ENCODE measurements at places on chromosomes 11 and 22. TPM values are rescaled to one million over a fixed set of nuclear protein-coding genes. Genes with fewer than 3 reads are reported as not detected.
A peak's percentile ranks its signal among the peaks of the same experiment; 100 is the strongest.

Gene TMPRSS4
- total RNA-seq, result 50.0 TPM

DNA sequence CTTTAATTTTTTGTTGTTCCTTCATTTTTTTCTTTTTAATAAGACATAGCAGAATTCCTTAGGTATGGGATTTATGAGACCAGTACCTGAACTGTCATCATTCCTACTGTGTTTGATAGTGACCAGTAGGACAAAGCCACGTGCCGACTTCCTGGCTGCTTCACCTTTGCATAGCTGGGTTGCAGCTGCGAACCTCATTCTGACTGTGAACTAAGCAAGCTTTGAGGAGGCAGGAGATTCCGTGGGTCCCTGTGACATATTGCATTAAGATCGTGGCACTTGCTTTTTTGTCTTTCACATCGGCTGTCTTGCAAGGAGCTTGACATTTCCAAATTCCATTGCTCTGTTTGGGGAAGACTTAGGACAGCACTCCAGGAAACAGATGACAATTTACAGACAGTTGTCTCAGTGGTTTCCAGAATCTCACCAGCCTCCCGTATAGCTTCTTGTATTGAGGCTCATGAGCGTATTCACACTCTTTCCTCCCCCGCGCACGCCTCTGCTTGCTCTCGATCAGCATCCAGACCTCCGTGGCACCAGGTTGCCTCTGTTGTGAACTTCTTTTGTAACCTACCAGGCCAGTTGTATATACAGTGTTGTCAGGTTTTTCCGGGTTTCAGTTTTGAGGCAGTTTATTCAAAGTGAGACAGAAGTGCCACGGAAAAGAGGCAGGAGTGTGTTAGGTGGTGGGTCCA, 101.7 kb downstream of the CWC15 start:
- no peak for DNase-seq
- no peak overlapping the region for H3K27ac ChIP-seq
- no peaks in the 10 kb centered on the region for H3K27me3 ChIP-seq

GRCh38 chr11:1129143-1129610, 28.6 kb upstream of the MUC5AC start:
- DNase-seq, result peak; percentile 41
- H3K27ac ChIP-seq, result peak overlapping the region; percentile 47
- peaks cover 46% of the 10 kb centered on the region for H3K27me3 ChIP-seq
- H3K4me1 ChIP-seq, result no peaks in the 10 kb centered on the region
- no peaks in the 10 kb centered on the region for H3K36me3 ChIP-seq

Gene SEPTIN5
- 4.6 TPM for total RNA-seq

- H3K36me3 ChIP-seq, result no peaks in the 10 kb centered on the region
- H3K27ac ChIP-seq, result no peak overlapping the region
- H3K27me3 ChIP-seq, result no peaks in the 10 kb centered on the region
- DNase-seq, result no peak
- no peak overlapping the region for H3K4me3 ChIP-seq
- no peaks in the 10 kb centered on the region for H3K4me1 ChIP-seq
Observed at GRCh38 chr11:31240340-31240904, 129.1 kb downstream of the DCDC1 start.

GRCh38 chr11:81165164-81165563, 1568.5 kb downstream of the FAM181B start:
- no peak overlapping the region for H3K27ac ChIP-seq
- no peaks in the 10 kb centered on the region for H3K36me3 ChIP-seq
- no peaks in the 10 kb centered on the region for H3K4me1 ChIP-seq
- no peak for DNase-seq

Gene ELP4
- total RNA-seq, result 54.7 TPM

Gene MRGPRX3
- not detected for total RNA-seq

Gene PRR33
- total RNA-seq, result not detected

GRCh38 chr11:69154938-69155301, 815 bp upstream of the SMIM38 start:
- no peaks in the 10 kb centered on the region for H3K36me3 ChIP-seq
- no peak for DNase-seq
- H3K27ac ChIP-seq, result peak overlapping the region; percentile 7
- H3K4me1 ChIP-seq, result peaks cover 23% of the 10 kb centered on the region

- DNase-seq, result no peak
- H3K27ac ChIP-seq, result no peak overlapping the region
- no peak overlapping the region for H3K4me3 ChIP-seq
- H3K27me3 ChIP-seq, result no peaks in the 10 kb centered on the region
- no peaks in the 10 kb centered on the region for H3K36me3 ChIP-seq
Observed at GRCh38 chr22:44184006-44184405, 3.3 kb downstream of the PARVG start.
